AG09319 (cell line): ENCODE measurements at places on chromosomes 13 and 19.

GRCh38 chr19:30471441-30471840 lies 99.3 kb downstream of the ZNF536 start:
- no peak for DNase-seq

DNA sequence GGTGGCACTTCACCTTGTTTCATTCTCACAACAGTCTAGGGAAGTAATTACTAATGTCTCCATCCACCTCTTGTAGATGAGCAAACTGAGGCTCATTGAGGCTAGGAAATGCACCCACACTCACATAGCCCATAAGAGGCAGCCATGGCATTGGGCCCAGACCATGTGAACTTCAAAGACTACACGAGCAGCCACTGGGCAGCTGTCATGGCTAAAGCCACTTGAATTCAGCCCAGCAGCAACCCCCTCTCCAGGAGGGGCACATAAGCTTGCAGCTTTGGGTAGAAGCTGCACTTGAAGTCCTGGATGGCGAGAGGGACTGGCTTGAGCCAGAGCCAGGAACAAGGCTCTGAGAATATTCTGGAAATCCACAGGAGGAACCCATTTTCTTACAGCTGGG lies 13.4 kb downstream of the ALOX5AP start:
- no peak for DNase-seq

GRCh38 chr13:50611117-50611781 lies 232.2 kb downstream of the DLEU7 start:
- DNase-seq, result no peak

DNA sequence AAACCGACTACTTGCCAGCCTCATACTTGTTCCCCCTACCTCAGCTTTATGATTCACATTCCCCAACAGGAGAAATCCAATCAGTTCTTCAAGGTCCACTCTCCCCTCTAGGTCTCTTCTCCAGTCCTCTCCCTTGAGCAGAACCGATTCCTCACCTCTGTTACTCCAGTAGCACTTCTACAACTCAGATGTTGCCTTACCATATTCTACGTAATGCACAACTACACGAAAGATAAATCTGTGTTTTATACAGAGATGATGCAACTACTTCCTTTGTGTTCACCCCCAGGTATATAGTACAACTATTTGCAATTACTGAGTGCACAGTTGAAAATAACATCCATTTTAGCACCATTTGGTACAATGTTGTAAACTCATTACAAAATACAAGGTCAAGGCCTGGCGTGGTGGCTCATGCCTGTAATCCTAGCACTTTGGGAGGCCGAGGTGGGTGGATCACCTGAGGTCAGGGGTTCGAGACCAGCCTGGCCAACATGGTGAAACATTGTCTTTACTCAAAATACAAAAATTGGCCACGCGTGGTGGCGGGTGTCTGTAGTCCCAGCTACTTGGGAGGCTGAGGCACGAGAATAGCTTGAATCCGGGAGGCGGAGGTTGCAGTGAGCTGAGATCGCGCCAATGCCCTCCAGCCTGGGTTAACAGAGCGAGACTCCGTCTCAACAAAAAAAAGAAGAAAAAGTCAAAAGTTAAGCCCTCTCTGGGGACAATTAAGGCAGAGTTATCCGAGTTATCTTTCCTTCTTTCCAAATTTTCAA lies 2.8 kb upstream of the WBP4 start:
- DNase-seq, result no peak

- no peak for DNase-seq
Measured at GRCh38 chr19:53655042-53655665, 23.4 kb downstream of the DPRX start.

GRCh38 chr13:110875241-110875640 lies 39.6 kb downstream of the ANKRD10 start:
- DNase-seq, result no peak

GRCh38 chr13:75769141-75769905 lies 133.2 kb downstream of the LMO7 start:
- no peak for DNase-seq
